NCI-H1092 (cell line): ENCODE measurements at places on chromosomes 12 and 14.

GRCh38 chr12:67943141-67943892, 45.9 kb upstream of the IFNG-AS1 start:
- DNase-seq: peak; percentile 40

DNA sequence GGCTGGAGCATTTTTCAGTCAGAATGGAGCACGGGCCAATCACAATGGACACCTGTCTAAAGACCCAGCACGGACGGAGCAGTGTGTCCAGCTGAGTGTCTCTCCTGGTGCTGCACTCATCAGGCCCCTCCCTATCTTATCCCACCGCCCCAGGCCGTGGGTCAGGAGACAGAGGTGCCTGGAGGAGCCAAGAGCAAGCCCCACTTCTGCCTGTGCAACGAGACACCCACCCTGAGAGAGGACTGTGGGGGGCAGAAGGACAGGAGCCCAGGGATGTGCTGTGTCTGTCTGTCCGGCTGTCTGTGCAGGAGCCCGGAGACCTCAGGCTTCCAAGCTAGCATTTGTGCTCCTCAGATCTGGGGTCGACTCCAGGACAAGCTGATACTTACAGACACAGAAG, 69.6 kb upstream of the SFSWAP start:
- DNase-seq: no peak

- DNase-seq: no peak
Observed at GRCh38 chr12:43011383-43011926, 421.9 kb upstream of the PRICKLE1 start.

GRCh38 chr14:67453575-67454300, 34.8 kb downstream of the TMEM229B start:
- DNase-seq: no peak

DNA sequence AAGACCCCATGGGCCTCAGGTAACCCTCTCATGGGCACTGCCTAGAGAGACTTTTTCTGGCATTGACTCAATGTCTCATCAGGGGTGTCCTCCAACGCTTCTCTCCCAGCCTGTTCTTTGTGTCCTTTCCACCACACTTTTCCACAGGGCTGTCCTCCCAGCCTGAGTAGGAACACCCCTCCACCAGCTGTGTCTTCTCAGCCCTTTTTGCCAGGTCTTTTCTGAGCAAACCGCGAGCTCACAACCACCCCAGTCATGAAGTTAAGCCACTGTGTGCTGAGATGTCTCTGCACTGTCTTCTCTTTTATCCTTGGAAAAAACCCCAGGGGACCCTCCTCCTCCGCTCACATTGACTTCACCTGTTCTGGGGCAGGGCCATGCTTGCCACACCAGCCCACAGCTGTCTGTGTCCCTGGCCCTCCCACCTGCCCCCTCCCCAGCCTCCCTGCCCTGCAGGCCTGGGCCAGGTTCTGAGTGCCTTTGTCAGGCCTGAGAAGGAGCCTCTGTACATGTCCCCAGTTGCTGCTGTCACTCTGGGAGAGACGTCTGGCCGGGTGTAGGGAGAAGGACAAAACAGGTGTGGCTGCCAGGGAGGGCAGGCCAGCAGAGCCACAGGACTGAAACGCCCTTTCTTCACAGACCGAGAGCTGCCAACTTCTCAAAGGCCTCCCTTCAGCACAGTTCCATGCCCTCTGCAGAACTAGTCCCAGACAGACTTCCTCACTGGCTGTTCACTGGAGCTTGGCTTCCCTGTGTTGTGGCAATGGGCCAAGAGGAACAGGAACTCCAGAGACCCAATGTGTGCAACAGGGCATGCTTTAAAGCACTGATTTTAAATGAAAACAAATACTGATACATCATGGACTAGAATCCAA, 50.5 kb upstream of the PNMA1 start:
- DNase-seq: no peak

DNA sequence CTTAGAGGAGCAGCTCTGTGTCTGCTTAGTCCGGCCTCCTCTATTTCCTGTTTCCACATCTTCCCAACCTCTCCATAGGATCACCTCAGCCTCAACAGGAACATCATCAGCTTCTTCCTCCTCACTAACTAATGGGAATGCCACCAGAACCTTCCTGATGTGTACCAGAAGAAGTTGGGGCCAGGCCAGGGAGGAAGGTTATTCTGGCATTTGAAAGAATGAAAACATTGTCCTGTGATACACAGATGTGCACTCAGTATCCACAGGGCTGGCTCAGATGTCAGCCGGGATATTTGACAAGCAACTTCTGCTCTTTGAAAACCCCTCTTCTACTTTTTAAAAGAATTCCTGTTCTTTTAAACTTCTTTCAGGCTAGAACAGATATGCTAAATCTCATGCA, 63.6 kb downstream of the TMEM30B start:
- no peak for DNase-seq

DNA sequence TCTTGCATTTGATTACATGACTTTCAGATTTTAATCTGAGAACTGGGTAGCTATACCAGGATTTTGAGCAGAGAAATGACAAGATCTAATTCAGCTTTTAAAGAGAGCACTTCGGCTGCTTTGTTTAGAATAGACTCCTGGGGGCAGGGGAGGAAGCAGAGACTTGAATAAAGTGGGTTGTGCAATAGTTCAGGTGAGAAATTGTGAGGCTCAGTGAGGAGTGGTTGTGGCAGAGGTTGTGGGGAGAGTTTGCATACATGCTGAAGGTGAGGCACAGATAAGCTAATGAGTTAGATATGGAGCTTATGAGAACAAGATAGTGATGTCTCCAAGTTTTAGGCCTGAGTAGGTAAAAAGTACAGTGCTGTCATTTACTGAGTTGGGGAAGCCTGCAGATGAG, 281.4 kb downstream of the FLRT2 start:
- no peak for DNase-seq

DNA sequence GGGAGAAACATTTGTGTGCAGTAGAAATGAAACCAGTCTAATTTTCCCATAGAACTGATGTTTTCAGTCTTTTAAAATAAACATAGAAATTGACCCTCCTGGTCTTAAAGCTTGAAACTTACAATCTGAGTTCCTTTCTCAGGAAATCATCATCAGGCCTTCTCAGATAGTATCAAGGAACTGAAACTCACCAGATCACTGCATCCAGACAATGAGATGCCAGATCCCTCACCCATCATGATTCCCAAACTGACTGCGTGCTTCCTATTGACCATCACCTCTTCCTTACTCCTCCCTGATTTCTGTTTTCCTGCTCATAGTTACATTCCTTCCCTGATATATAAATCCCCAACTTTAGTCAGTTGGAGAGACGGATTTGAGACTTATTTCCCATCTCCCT, 195.0 kb upstream of the AMIGO2 start:
- DNase-seq: no peak

GRCh38 chr14:105314287-105315200, at the start of gene PACS2:
Gene PACS2, plus strand, starts transcription at chr14:105314748. Its CDS starts 171 bp downstream, at chr14:105314919.
- peak; percentile 82 for DNase-seq

DNA sequence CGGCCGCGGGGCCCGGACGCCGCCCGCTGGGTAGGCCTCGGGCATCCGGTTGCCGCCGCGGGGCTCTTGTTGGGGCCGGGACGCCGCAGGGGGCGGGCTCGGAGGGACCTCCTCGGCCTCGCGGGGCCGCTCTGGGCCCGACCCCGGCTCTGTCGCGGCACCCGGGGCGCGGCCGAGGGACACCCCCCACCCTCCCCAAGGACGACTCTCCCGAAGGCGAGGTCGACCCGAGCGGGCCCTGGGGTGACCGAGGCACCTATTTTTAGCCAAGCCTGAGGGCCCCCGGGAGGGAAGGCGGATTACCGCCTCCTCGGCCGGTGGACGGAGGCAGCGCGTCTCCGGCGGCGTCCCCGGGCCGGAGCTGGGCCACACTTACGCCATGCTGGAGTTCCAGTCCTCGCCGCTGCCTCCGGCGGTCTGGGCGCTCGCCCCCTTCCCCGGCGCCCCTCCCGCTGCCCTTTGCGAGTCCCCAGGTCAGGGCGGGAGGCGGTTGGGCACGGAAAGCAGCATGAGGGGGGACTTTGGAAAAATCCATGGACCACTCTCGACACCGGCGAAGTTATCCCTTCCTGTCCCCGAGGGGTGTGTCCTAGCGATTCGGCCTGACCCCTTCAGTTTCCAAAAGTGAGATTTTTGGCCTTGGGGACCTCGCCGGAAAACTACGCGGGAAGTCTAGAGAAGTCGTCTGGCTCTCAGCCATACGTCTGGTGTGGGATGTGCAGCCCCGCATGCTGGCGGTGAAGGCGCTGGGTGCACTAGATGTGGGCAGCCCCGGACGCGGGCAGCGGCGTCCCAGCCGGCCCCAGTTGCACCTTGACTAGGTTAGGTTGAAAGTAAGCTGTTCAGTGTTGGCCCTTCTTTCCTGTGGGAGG, 699 bp downstream of the KTN1 start:
- DNase-seq: peak; percentile 8

DNA sequence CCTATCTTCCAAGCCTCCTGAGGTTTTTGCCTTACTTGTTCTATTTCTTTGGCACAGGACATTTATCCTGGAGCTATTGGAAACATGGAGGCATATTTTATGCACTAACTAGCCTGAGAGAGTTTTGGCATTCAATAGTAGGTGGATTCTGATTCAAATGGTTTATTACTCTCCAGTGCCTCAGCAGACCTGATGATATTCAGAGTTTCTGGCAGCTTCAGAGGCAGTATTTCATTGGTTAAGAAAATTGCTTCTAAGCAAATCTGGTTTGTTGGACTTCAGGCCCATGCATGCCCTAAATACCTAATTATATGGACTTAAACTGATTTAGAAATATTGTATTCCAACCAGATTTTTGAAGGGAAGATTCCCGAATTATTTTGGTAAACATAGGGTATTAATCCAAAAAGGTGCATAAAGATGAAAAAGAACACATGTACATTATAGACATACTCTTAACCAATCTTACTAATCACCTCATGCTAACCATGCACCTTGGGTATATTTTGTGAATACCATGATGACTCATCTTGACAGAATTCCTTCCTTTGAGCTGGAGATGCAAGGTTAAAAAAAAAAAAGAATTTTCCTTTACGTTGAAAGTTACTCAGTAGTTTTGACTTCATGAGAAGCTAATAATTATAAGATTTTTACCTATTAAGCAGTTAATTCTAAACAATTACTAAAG, 44.3 kb upstream of the KTN1 start:
- no peak for DNase-seq

DNA sequence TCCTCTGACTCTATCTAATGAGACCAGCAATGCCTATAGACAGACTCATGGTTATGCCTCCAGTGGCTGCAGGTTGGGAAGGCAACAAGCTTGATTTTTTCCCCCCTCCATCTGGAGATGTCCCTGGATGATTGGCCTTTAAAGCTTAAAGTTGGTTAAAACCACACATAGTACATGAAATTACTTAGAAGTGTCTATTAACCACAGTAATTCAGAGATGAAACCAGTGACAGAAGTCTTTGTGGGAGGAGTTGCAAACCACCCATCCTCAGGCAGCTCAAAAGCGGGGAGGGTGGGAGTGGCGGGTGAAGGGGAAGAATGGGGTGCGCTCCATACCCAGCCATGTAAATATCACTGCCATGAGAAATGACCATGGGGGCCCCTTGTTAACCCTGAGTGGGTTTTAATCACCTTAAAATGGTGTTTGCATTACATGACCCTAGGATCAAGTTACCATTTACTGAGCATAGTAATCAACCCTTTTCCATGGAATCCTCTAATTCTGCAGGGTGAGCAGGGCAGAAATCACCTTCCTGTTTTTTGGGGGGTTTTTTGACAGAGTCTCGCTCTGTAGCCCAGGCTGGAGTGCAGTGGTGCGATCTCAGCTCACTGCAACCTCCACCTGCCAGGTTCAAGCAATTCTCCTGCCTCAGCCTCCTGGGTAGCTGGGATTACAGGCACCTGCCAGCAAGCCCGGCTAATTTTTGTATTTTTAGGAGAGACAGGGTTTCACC, 133.5 kb downstream of the FOXN3 start:
- no peak for DNase-seq

GRCh38 chr14:68864361-68864750, 71.5 kb upstream of the ZFP36L1 start:
- DNase-seq: no peak

GRCh38 chr12:83461336-83461935, 774.7 kb downstream of the TMTC2 start:
- DNase-seq: no peak

DNA sequence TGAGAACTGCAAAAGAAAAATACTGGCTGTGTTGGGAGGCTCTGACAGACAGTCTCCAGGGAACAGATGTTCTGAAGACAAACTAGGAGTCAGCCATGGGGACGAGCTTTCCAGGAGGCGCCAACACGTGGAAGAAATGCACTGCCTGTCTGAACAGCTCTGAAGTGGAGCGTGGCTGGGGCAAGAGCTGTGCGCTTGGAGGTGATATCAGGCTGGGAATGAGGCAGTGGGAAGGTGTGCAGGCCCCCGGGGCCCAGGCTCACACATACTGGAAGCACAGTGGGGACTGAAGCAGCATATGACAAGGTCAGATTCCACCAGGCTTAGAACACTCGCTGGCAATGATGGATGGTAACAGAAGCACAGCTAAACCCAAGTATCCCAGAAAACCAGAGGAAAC, 17.5 kb downstream of the APPL2 start:
- DNase-seq: no peak

DNA sequence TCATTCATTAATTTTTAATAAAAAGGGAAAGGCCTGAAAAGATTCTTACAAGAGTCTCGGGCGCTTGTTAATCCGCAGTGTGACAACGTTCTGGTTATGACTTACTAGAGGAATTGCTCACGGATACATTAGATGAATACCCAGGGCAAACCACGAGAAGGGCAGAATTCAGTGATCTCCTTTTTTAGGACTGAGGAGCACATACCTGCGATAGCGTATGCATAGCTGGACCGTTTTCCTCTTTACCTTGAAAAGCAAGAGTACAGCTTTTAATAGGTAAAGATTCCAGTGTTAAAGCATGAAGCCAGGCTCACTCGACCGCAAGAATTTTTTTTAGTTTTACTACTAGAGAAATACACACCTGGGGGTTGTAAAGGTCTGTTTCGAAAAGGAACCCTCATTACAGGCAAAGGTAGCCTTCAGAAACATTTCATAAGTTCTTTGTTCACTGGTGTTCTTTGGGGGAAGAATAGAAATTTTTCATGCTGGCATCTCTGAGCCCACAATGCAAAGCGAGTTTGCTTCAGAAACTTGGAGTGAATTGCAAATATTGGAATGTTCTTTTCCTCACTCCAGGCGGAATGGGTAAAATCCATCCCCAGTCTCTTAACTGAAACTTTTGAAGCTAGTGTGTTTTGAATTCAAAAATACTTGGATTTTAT, 953 bp downstream of the MAPK1IP1L start:
- DNase-seq: no peak

- no peak for DNase-seq
Observed at GRCh38 chr12:6941782-6942181, 1.8 kb upstream of the RNU7-1 start.

DNA sequence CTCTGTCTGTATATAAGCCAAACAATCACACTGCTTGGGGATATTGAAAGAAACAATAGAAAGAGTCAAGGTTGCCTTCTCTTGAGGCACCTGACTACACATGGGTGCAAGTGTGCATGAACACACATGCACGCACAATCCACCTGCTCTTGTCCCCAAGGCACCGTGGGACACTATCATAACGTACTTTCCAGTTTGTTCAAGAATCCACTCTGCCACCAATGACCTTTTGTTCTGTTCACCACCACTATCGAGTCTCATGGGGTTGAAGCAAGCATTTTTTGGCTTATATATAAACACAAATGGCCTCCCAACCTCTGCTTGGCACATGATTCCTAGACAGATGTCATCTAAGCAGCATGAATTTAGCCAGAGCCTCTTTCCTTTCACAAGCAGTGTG, 365.4 kb downstream of the EMP1 start:
- no peak for DNase-seq
